ENCODE measurements at places on chromosomes 6 and 20. TPM values are rescaled to one million over a fixed set of nuclear protein-coding genes. Genes with fewer than 3 reads are reported as not detected.

DNA sequence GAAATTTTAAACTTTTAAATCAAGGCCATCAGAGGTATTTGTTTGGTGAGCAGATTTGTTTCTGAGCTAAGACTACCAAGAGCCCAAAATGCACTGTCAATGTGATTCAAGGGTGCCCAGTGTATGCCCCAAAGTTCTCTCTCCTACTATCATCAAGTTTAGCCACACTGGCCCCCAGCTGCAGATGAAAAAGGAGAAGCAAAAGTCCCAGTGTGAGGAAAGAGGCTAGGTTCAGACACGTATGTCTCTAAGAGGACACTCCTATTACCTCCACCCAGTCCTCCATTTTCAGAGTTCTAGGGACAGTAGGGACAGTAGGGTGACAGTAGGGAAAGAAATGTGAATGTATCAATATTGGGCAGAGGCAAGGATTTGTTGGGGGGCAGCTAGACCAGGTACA is 230.8 kb downstream of the CD83 start:
- no peak for DNase-seq

DNA sequence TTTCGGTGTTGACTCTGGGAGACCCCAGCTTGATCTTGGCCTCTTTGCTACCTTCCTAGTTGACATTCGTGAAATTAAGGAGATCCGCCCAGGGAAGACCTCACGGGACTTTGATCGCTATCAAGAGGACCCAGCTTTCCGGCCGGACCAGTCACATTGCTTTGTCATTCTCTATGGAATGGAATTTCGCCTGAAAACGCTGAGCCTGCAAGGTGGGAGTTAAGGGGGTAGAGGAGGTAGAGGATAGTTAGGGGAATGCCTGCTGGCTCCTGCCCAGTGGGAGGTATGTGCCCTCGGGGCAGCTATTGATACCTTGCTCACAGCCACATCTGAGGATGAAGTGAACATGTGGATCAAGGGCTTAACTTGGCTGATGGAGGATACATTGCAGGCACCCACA is 22.2 kb downstream of the PLCG1 start:
- no peak for DNase-seq

GRCh38 chr20:49484180-49485140 is 2.0 kb upstream of the KCNB1 start:
- DNase-seq: peak; percentile 90

GRCh38 chr6:31558631-31559500 is 11.5 kb downstream of the NFKBIL1 start:
- no peak for DNase-seq

DNA sequence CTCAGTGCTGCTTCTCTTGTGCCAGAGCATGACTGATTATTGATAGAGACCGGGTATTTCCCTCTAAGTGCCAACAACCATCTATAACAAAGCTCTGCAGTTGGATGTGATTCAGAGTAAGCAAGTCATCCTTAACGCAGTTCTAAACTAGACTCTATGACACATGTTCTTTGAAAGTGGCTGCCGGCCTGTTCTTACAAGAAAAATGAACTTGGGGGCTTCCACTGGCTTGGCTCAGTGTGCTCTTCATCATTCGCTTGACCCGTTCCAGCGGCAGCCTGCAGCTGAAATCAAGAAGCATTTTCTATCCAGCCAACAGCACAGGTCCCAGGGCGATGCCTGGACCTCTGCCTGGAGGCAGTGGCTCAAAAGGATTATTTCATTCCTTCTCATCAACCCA is 29.8 kb downstream of the GFOD1 start:
- DNase-seq: no peak

- DNase-seq: no peak
These were observed 1224.2 kb upstream of the GJE1 start for GRCh38 chr6:140908505-140908904.

- peak; percentile 99 for DNase-seq
These were observed 75.1 kb upstream of the SCGN start for GRCh38 chr6:25576919-25577318.

DNA sequence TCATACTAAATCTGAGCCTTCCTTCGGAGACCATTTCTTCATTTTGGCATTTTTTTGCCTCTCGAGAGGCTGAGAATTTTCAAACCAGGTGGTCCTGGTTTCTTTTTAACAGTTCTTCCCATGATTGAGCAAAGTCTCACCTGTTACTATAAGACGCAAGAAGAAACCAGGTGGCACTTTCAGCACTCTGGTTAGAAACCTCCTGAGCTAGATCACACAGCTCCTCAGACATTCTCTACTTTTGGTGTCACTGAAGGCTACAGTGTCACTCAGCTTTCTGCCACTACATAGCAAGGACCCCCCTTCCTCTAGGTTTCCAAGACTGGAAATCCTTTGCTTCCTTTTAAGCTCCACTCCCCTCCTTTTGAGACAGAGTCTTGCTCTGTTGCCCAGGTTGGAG is 7.3 kb downstream of the IFNGR1 start:
- no peak for DNase-seq

- DNase-seq: no peak
These were observed 108.4 kb upstream of the FOXQ1 start for GRCh38 chr6:1203546-1203945.

DNA sequence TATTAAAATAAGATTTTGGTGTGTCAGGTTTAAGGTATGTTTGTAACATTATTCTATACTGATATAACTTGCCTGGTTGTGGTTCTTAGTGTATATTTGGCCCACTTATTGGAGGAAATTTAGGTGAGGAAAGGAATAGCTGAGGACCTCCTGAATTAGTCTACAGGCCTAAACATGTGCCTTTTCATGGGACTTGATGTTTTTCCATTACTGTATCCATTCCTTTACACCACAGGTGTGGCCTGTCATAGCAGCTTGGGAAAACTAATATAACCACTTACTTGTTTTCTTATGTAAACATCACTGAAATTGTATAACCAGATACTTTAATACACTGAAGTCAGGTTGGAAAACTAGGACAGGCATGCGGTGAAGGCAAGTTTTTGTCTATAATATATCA is 27.6 kb downstream of the BCKDHB start:
- DNase-seq: no peak

DNA sequence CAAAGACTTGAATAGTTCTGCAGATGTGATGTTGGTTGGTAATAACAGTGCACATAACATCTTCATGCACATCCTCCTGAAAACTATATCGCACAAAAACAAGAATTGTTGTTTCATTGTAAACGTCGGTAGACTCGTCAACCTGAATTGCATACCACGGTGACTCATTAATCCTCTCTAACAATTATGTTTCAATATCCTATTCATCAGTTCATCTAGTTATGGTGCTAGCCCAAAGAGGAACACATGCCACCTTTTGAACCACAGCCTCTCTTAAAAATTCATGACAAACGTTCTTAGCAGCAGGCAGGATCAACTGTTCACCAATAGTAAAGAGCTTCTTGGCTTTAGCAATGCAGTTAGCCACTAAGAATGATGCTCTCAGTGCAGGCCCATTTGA is 25.0 kb downstream of the CRYBG1 start:
- no peak for DNase-seq

DNA sequence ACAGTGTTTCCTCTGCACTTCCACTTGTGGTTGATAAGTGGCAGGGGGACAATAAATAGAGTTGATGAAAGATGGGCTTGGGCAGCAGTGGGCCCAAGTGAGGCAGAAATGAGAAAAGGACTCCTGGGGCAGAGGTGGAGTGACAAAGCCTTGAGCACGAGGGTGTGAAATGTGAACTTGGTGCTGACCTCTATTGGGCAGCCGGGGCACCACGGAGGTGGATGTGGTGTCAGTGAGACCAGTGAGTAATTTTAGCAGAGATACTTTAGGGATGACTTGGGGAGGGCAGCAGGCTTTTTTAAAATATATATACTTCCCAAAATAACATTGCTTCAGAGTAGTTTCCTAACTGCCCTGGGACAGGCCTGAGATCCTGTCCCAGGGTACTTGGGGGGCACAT is 30.6 kb upstream of the MYLK2 start:
- DNase-seq: no peak

DNA sequence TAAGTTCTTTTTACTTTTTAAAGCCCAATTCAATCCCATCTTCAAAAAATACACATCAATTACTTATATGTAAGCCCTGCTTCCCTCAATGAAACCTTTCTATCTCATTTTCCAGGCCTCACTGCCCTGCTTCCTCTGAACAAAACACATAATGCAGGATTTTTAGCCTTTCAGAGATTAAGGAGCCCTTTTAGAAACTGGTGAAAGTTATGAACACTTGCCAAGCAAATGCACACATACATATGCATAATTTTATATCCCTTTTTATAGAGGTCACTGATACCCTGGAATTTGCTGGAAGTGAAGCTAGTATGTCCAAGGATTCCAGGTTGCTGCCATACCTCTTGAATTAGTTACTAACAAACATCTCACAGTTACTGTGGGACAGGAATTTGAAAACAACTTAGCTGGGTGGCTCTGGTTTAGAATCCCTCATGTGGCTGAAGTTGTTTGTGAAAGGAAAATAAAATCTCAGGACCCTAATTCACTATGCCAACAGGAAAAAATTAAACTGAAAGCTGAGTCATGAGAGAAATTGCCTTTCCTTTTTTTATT is 75.8 kb downstream of the UBE3D start:
- DNase-seq: no peak

Gene TMC2
- polyA plus RNA-seq: not detected

Gene BCKDHB
- polyA plus RNA-seq: 11.1 TPM

Gene NSFL1C
- 122 TPM for polyA plus RNA-seq

Gene MCCD1
- polyA plus RNA-seq: not detected

Gene CALHM5
- 0.20 TPM for polyA plus RNA-seq

Gene HRH3
- 30.9 TPM for polyA plus RNA-seq
